NCI-H2081 treated with DMSO at 0.1 percent for 48 hours (cell line): ENCODE measurements at places on chromosomes 12 and 14.

GRCh38 chr12:94218233-94218632, 69.9 kb downstream of the PLXNC1 start:
- DNase-seq, result no peak

DNA sequence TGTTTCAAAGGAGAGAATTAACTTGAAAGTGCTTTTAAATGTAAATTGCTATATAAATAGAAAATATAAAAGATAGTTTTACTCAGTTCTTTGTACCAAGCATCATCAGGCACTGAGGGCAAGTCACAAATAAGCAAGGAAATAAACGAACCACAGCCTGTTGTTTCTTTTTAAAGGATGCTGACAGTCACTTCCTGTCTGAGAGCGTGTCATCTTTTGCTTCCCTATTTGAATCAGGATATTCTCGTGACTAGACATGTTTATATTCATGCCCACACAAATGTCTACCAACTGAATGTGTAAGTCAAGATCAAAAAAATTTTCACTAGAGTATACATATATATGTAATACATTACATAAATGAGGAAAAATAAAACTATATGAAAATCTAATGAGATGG, 31.4 kb upstream of the SLC2A13 start:
- DNase-seq, result no peak

DNA sequence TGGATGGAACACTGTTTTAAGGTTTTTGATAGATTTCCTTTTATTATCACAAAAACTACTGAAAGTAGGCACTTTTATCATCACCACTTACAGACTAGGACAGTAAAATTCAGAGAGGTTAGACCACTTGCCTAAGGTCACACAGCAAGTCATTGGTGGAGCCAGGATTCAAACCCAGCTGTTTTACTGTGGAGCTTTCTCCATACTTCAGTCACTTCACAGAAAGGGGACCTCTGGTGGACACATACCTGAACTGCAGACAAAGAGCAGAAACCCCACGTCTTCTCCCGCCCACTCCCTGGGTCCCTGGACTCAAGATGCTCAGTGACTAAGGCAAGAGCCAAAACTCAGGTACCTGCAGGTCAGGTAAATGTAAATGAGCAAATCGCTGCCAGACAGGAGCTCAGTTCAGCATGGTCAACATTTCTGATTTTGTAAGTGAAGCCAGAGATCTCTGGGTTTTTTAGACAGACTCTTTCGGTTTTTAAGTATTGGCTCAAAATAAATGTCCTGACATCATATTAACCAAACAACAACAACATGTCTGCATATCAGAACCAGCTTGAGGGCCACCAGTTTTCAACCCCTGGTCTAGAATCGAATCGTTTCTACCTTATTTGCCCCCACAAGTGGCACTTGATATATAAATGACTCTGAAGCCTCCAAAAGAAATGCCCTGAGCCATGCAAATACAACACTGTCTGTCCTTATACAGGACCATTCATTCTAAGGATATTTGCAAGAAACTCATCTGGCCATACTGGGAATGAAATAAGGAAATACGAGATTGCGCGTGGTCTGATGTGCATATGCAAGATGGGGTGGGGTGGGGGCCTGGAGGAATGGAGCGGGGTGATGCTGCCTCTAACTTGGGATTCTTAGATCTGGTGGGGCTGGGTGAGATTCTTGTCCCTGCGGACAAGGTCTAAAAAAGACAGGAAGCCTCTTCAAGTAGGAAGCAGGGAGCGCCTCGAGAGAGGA, 110.9 kb downstream of the KSR2 start:
- no peak for DNase-seq

GRCh38 chr12:54890339-54890738, 36.0 kb downstream of the MUCL1 start:
- DNase-seq, result peak; percentile 43

DNA sequence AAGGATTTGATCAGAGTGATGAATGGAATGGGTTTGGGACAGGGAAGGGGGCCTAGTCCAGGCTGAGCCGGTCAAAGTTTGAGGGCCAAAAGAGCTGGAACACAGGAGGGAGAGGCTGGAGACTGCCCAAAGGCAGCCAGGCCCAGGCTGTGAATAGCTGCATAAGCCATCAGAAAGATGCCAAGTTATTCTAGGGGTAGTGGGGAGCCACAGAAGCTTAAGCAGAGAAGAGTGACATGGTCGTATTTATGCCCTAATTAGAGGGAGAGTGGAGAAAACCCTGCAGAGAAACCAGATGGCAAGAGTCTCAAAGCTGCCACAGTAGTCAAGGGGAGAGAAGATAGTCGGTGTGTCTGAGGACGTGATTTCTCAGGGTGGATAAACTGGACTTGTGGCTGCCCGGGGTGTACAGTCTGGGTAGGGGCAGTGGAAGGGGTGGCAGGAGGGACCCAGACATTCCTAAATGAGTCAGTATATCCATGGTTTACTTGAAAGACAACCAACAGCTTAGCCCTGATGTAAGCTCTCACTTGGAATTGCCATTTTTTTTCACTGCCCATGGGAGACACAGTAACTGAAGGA, 99.2 kb downstream of the PRICKLE1 start:
- DNase-seq, result no peak

- no peak for DNase-seq
Observed at GRCh38 chr14:86675059-86675458, 1145.1 kb downstream of the FLRT2 start.

- DNase-seq, result no peak
Observed at GRCh38 chr14:61636779-61637178, 58.5 kb upstream of the HIF1A start.
